ENCODE measurements at places on chromosomes 6 and 20.

DNA sequence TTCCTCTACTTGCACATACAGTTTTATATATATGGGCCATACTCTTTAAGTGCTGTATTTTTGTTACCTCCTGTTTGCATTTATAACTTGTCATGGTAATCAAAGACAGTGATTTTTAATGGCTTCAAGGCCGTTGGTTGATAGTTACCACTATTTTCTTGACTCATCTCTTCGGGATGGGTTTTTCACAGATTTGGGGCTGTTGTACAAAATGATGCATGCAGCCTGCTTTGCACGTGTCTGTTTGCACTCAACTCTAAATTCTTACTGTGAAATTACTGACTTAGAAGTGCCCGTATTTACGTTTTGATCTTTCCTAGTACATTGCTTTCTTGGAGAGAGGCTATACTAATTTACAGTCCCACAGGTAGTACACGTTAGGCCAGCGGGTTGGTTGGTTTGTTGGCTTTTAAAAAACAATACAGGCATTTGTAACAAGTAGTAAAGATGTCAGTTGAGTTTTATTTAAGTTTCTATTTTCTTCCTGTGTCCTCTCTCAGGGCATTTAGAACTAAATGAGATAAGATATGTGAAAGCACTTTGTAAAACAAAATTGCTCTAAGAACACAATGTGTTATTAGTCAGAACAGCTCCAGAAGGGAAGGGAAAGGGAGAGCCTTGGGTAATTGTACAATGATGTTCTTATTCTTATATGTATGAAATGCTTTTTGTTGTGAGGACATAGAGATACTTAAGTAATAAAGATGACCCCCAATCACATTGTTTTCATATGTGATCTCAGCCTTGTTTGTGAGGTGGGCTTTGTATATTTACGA lies 11.7 kb downstream of the JARID2 start:
- no peak for DNase-seq

DNA sequence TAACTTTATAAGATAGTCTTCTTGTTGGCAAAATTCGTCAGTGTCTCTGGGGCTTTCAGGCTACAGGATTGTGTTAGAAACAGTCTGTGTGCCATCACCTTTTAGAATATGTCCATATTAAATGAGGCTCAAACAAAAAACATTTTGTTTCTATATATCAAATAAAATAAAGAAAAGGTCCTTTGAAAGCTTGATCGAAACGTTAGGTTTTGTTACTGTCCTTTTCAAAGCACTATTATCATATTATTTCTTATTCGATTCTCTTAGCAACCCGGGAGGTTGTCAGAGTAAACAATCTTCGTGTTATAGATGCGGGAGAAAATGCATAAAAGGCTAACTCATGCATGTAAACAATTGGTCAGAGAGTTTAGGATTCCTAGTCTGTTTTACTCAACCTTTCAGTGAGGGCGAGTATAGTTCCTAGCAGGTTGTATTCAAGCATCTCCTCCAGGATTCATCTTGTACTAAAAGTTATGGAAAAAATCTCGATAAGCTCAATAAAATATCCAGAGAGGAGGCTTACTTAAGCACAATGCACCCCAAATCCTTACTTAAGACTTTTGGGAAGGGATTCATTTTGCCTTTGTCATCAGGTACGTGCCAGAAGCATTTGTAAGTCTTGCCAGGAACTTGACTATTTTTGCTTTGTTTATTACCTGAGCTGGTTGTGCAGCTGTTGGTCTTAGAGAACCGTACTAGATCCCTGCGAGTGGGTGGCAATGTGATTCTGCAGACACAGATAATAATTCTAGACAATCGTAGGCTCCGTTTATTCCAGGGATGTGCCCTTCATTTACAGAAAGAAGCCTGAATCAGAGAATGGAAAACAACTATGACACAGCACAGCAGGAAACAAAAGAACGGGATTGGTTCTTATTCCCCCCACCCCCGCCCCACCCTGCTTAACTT lies 159.6 kb upstream of the ZNF217 start:
- no peak for DNase-seq

DNA sequence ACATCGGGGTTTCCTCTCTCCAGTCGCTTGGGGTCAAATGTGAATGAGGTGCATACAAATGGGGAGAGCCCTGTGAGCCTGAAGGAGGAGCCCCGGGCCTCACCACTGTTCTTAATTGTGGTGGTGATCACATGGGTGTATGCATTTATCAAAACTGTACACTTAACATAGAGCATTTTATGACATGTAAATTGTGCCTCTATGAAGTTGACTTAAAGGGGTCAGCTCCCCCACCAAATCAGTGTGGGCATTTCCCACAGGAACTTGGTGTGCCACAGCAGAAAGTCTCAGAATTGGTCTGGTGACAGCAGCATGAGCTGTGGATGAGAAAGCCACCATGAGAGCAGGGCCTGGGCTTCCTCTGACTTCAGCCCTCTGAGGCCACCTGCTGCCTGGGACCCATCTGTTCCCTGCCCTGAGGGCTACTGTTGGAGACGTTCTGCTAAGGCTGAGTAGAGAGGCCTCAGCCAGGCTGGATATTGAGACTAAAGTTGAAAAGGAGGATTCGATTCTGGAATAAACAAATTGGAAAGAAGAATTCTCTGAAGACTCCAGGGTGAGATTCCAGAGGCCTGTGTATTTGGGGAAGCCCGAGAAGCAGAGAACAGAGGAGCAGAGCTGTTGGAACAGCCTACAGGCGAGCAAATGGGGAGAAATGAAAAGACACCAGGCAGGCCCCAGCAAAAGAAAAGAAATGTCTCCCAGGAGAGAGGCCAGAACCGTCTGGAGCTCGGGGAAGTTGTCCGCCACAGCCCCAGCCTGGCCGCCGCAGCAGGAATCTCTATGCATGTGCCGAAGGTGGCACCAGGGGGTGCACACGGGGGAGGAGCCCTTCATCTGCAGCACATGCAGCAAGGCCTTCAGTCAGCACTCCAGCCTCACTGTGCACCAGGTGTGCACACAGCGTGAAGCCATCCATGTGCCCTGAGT lies 37.6 kb upstream of the XRN2 start:
- no peak for DNase-seq

GRCh38 chr20:34713194-34713943 lies 9.2 kb downstream of the TP53INP2 start:
- peak; percentile 37 for DNase-seq

- DNase-seq, result peak; percentile 70
Observed at GRCh38 chr20:17570347-17571152, 675 bp downstream of the DSTN start.

GRCh38 chr20:33685328-33686099 lies 671 bp downstream of the E2F1 start:
- no peak for DNase-seq

DNA sequence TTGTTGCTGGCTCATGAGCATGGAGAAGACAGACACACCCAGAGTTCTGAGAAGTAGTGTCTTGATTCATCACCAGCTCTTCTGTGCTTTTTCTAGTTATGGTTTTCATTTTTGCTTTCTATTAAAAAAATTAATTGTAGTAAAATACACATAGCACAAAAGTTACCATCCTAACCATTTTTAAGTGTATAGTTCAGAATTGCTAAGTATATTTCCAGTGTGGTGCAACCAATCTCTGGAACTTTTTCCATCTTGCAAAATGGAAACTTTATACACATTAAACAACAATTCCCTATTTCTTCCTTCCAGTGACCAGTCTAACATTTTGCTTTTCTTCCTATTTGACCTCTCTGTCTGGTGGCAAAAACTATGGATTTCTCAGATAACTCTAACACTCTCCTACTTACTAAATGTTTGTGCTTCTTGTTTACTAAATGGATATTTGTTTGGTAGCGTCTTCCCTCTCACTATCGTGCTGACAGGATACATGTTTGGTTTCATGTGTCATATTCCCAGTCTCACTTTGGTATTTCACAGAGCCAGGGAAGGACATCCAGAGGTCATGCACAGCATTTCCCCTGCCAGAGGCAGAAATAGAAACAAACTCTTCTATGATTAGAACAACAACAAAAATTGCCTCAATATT lies 40.6 kb downstream of the TXLNB start:
- DNase-seq, result peak; percentile 57

- no peak for DNase-seq
Observed at GRCh38 chr20:51484141-51484815, 58.2 kb downstream of the NFATC2 start.

DNA sequence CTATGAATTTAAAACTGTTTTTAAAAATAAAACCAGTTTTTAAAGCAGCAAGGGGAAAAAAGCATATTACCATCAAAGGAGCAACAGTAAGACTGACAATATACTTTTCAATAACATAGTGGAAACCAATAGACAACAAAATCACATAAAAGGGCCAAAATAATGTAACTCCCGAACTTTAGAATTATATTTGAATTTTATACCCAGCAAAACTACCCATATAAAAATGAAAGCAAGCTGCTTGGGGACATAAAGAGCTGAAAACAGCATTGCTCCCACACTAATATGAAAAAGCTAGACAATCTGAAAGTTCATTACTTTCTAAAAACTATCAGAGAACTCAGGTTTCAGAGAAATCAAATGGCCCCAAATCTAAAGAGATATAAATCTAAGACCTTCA lies 199.4 kb upstream of the ARID1B start:
- no peak for DNase-seq

GRCh38 chr6:132021552-132022375 lies 70.6 kb upstream of the CCN2 start:
- no peak for DNase-seq

DNA sequence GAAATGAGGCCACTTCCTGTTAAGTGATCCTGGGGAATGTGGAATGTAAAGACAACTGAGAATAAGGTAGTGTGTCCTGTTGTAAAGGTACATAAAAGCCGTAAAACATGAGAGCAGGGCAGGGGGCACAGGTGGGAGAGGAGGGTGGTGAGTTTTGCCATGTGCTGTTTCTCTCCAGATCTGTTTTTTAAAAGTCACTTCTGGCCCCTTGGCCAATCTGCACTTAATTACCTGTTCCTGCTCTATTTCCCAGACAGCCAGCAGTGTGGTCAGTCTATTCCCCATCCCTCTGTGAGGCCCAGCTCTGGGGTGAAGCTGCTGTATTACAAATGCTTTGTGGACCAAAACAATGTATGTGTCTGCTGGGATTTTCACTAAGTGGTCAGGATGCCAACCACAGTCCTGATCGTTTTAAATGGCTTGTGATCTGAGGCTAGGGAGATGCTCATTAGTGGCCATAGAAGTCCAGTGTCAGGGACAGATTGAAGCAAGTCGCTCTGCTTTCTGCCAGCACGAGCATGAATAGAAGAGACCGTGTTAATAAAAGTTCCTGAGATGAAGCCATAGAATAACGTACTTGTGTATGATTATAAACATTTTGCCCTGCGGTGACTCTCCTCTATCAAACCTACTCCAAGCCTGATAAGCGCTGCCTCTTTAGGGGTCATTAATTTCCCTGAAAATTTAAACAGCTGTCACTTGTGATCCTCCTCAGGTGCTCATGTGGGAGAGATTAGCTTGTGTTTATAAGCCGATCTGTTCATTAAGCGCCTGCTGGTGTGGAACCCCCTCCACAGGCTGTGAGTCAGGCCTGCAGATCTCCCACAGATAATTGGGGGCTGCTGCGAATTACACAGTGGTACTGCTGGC lies 111.8 kb upstream of the CENPW start:
- DNase-seq, result no peak

DNA sequence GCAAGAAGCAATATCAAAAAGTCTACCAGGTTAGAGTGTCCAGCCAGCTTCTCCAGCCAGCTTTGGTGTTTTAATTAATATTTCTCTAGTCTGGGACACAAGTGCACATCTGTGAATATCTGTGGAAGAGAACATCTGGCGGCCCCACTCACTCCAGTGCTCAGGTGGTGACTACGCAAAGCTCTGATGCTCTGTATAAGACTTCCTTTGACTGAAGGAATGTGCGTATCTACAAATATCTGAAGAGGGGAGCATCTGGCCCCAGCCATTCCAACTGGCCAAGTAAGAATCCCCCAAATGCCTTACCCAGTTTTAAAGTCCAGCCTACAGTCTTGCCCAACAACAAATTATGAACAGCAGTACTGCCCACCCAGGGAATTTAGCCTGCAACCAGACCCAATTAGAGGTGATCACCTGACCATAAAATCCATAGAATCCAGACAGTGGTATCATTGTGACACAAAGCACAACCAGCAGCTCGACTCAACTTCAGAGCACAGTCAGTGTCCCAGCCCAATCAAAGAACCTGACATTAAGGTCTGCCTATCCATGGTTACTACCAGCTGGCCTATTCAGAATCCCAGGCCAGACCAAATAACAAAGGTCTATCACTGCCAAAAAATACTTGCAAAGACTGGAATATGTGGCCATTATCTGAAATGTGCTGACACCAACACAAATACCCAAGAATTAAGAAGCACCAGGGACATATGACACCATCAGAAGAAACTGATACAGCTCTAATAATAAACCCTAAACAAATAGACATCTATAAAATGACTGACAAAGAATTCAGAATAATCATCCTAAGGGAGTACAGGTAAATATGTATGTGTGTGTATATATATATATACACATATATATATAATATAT lies 76.1 kb upstream of the MANEA start:
- no peak for DNase-seq

GRCh38 chr6:98634569-98634968 lies 199.8 kb upstream of the POU3F2 start:
- DNase-seq, result no peak

DNA sequence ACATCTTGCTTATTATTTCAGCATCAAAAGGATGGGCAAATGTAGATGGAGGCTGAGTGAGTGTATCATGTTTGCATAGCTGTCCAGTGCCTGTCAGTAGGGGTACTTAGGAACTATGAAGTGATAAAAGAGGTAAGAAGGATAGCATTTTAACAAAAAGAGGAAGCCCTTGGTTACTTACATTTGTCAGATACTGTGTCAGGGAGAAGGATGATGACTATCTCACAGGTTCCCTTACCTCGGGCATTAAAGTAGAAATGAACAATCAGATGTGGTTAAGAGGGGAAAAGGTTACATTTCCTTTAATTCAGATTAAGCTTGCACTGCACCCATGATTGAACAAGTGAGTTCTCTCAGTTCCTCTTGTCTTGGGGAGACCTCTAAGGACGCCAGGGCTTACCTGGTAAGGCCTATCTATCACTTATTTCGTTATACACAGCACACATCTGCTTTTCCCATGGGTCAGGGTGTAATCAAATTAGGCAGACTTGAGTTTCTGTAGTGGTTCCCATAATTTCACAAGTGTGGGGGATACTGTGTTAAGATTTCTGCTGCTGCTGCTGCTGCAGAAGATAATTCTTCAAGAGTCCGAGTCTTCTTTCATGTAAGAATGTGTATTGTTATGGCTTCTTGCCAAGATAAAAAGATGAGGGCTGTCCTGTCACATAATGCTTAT lies 4.5 kb downstream of the FOXO3 start:
- DNase-seq, result no peak

GRCh38 chr6:41239467-41240159 lies 11.5 kb downstream of the TREML4 start:
- DNase-seq, result no peak

GRCh38 chr20:22315771-22316170 lies 268.6 kb downstream of the FOXA2 start:
- no peak for DNase-seq

GRCh38 chr6:53686355-53686940 lies 20.9 kb upstream of the KLHL31 start:
- no peak for DNase-seq

DNA sequence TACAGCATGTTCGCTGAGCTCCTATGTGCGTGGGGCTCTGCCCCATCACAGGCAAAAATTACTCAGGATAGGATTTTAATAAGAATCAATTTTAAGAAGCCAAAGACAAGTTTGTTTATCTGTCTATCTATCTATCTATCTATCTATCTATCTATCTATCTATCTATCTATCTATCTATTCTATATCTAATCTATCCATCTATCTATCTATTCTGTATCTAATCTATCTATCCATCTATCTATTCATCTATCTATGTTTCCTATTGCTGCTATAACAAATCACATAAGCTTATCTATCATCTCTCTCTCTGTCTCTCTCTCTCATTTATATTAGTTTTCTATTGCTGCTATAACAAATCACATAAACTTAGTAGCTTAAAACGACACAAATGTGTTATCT lies 1.7 kb downstream of the ARHGAP40 start:
- no peak for DNase-seq

All from right lung (tissue), 10 donors.